T47D (cell line): ENCODE measurements at places on chromosomes 3 and 15.

DNA sequence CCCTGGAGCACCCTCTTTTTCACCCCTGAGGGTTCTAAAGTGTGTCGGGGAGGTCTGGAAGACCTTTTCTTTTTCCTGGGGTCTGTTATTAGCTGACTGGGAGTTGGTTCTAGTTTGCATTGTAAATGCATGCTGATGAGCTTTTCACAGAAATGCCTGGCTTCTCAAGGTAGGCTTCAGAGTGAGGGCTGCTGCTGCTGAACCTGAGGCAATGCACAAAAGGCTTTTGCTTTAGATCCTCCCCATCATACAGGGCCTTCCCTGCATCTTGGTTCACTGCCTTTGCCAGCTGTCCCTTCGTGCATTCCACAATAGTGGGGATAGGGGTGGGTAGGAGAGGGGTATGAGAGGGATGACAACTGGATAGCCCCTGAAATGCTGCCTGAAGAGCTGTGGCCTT is 46.6 kb downstream of the FAH start:
- DNase-seq, result no peak

DNA sequence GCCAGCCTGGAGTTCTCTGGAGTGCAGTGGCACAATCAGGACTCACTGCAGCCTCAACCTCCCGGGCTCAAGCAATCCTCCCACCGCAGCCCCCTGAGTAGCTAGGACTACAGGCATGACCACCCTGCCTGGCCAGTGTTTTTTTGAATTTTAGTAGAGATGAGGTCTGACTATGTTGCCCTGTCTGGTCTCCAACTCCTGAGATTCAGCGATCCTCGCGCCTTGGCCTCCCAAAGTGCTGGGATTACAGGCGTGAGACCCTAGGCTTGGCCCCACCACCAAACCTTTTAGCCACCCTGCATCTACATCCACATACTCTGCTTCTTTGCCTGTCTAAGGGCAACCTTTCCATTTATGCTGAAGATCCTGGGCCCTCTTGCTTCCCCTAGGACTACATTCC is 4.4 kb downstream of the NUSAP1 start:
- DNase-seq, result no peak

DNA sequence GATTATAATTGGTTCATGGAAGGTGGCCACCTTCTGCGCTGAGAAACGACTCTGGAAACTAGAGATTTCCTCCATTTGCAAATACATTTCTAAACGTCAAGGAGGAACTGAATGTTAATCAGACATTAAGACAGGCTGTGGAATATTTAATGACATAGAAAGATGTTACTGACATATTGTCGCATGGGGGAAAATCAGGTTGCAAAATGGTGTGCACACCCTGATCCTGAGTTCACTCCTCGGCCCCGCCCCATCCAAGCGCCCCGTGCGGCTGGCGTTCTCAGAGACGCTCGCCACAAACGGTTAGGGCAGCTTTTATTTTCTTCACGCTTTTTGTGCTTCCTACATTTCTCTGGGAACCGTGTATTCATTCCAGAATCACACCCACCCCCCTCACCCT is 10.7 kb downstream of the H1-8 start:
- no peak for DNase-seq

DNA sequence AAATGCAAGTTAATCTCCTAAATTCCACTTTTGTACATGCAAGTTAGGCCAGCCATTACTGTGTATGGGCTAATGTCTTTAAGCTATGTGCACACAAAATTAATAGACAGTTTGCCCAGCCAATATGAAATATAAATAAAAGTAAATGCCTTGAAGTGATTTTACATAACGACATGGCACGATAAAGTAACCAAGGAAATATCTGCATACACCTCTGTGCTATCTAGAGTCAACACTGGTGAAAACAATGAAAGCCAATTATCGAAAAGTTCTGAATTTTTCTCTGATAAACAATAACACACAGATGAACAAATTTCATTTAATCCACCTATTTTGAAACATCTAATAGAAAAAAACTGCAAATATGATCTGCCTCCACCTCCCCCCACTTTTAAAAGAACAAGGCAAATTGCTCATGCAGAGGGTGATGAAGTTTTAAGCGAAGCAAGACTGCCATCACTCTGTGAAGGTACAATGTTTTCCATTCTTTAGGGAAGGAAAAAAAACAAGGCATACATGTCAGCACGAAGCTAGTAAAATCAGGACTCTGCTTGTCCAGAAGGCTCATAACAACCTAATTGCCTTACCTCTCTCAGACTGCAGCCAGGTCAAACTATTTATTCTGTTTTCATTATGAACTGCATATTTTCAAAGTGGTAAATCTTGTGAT is 317.7 kb downstream of the MECOM start:
- no peak for DNase-seq

- DNase-seq, result no peak
Observed at GRCh38 chr3:76367281-76367680, 581.9 kb upstream of the ZNF717 start.

- DNase-seq, result peak; percentile 79
Observed at GRCh38 chr3:158789592-158789991, 12.3 kb upstream of the MFSD1 start.

- no peak for DNase-seq
Observed at GRCh38 chr3:35707904-35708303, 68.6 kb downstream of the ARPP21 start.

DNA sequence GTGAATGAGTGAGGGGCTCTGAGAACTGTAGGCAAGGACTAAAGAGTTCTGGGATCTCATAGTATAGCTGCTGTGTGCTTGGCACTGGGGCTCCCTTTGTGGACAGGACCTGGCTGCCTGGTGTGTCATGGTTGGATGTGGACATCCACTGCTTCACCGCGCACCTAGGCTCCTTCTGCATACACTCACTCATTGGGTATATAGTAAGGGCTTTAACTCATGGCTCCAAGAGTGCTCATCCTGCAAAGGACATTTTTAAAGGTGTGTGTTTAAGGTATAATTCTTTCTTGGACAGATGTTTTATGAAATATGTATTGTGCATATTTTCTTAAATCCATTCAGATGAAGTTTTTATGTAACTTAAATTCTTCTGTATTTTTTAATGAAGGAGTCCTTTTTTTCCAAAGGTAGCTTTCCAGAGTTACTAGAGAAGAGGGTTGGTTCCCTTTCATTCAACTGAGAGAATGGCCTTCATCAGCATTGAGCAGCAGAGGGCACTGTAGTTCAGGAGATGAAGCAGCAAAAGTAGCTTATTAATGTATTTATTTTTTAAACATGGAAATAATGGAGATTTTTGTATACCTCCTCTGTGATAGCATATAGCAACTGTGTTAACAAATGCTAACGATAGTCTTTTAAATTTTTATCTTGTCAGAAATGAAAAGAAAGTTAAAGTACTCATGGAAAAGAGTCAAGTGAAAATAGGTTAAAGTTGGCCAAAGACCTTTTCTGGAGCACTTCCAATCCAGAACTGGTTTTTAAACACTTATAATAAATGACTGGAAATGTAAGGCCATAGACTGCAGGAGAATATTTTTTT is 25.2 kb downstream of the OXNAD1 start:
- DNase-seq, result peak; percentile 28

- no peak for DNase-seq
Observed at GRCh38 chr3:156211583-156211982, 91.2 kb downstream of the KCNAB1 start.

- no peak for DNase-seq
Observed at GRCh38 chr3:184380627-184381260, 890 bp downstream of the CHRD start.

- DNase-seq, result peak; percentile 99
Observed at GRCh38 chr3:134352031-134352671, 22.1 kb downstream of the AMOTL2 start.

- no peak for DNase-seq
Observed at GRCh38 chr3:16411441-16411840, 102.1 kb downstream of the RFTN1 start.

- no peak for DNase-seq
Observed at GRCh38 chr3:43344520-43344919, 58.2 kb downstream of the SNRK start.

DNA sequence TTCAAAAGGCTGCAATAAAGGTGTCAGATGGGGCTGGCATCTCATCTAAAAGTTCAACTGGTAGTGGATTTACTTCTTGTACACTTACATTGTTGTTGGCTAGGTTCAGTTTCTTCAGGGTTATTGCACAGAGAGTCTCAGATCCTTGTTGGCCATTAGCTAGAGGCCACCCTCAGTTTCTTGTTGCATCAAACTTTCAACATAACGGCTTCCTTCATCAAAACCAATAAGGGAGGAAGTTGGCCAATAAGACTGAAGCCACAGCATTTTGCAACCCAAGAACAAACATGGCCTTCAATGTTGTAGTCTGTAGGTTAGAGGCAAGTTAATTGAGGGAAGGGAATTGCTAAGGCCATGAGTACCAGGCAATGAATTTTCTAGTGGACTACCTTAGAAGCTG is 218.0 kb downstream of the ZBBX start:
- DNase-seq, result no peak

DNA sequence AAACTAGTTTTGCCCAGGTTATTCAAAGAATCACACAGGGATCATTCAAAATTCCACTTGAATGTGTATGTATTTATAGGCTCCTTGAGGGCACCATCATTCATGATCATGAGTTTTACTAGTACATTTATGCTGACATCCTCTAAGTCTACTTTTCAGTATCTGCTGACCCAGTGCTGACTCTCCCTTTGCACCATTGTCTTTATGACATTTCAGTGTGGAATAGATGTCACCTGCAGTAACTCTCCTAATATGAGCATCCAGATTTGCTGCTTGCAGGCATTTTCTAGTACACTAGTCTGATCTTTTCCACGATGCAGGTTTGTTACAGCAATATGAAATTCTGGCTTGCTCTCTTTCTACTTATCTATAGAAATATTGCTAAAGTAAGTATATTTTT is 1603.5 kb downstream of the SI start:
- DNase-seq, result no peak

- no peak for DNase-seq
Observed at GRCh38 chr3:148681080-148681479, 16.6 kb upstream of the AGTR1 start.

DNA sequence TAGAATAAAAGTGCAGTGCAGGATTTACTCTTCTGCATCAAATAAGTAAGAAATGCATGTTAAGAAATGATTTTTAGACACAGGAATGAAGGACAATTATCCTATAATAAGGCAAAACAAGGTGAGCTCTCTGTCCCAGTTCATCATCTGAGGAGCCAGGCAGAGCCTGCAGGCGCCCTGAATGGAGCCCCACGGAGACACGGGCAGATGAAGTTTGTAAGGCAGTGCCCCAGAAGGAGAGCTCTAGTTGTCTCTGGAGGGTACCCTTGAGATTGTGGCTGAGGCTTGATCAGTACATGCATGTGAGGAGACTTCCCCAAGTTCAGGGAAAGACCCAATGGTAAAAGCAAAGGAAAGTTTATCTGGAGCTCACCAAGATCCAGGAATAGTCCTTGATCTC is 50.3 kb downstream of the ATP10A start:
- DNase-seq, result no peak

- DNase-seq, result no peak
Observed at GRCh38 chr3:122030381-122031122, 8.5 kb upstream of the ILDR1 start.

GRCh38 chr3:184932777-184933176 is 120.8 kb downstream of the VPS8 start:
- DNase-seq, result no peak

GRCh38 chr3:146929696-146930095 is 324.6 kb upstream of the PLSCR5 start:
- no peak for DNase-seq

DNA sequence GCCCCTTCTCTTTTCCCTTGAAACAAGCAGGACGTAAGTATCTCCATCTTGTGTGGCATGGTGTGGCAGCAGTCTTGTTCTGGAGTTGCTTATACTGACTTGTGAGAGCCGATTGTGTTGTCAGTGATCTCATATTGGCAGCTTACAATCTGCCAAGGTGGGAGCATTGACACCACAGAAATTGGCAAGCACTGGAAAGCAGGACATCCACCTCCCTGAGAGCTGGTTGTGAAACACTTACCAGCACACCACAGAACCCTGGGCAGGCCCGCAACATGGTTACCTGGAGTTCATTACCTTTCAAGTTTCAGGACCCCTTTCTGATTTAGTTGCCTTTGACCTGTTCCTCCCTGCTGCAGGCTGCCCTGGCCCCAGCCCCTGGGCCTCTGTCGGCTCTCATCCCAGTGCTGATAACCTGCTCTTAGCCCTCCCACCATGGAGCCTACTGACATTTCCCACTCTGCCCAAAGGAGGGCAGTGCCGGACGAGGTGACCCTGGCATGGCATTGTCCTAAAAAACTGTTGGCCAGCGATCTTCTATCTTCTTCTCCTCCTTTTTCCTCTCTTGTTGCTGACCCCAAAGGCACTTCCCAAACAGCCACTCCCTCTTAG is 10.6 kb upstream of the ATP2B2 start:
- no peak for DNase-seq

DNA sequence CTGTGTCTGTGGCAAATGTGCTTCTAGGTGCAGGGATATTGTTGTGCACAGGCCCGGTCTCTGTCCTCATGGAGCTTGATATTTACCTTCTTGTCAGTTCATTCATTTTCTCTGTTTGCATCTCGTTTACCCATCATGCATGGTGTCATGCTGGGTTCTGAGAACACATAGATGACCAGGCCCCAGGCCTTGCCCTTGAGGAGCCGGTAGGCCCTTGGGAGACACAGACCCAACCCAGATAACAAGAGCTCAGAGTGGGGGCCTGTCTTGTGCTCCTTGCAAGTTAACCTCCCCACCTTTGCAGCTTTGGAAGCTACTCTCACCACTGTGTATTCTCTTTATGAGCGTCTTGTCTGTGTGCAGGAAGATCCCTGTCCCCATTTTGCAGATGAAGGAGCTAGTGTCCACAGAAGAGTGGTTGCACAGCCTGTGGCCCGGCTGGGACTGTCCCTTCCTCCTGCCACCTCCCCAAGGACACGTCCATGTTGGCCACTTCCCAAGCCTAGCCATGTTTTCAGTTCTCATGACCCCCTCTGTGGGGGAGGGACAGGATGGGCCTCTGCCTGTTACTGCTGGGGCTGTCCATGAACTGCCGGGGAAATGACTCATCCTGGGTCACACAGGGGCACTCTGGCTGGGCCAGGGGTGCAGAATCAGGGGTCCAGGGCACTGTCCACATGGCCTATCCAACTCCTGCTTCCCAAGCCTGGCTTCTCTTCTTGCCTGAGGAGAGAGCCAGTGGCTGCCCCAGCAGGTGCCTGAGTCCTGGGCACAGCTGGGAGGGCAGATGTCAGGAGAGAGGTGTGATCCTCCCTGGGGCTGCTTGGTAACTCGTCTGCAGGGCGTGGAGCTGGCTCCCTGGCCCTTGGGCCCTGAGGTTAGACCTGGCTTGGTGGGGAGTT is 3.4 kb downstream of the SNX33 start:
- no peak for DNase-seq

- peak; percentile 11 for DNase-seq
Observed at GRCh38 chr3:155995525-155996370, 124.6 kb upstream of the KCNAB1 start.

DNA sequence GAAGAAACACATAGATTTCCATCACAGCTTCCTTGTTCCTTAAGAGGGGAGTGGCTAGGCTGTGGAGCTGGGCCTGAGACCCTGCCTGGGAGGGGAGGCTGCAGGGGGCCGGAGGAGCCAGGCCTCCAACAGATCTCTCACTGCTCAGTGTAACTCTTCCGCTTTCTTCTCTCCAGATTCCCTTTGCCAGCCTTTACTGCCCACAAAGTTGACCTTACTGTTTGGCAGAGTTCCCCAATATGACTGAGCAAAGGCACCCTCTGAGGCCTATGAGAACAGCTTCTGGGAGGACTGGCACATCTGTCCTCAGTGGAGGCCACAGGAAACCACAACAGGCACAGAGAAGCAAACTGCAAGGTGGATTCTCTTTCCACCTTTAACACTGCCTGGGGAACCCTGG is 38.1 kb downstream of the SLCO2A1 start:
- no peak for DNase-seq

- no peak for DNase-seq
Observed at GRCh38 chr3:13939206-13939605, 59.3 kb upstream of the WNT7A start.
